WERI-Rb-1 (cell line): ENCODE measurements at places on chromosomes 1 and 21.

DNA sequence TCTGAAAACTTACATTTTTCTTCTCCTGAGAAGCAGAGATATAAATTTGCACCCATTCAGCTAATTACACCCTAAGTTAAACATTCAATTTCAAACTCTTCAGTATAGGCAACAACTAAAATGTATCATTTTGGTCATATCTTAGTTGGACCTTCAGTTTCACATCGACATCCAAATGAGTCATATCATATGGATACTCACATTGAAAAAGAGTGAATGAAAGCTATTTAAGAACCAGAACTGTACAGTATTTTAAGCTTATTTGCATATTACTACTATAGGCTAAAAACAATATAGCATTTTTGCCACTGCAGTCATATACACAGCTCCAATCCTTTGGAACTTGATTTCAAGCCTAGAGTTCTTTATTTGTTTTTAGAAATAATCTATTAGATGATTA lies 33.6 kb downstream of the USP25 start:
- no peak for DNase-seq

DNA sequence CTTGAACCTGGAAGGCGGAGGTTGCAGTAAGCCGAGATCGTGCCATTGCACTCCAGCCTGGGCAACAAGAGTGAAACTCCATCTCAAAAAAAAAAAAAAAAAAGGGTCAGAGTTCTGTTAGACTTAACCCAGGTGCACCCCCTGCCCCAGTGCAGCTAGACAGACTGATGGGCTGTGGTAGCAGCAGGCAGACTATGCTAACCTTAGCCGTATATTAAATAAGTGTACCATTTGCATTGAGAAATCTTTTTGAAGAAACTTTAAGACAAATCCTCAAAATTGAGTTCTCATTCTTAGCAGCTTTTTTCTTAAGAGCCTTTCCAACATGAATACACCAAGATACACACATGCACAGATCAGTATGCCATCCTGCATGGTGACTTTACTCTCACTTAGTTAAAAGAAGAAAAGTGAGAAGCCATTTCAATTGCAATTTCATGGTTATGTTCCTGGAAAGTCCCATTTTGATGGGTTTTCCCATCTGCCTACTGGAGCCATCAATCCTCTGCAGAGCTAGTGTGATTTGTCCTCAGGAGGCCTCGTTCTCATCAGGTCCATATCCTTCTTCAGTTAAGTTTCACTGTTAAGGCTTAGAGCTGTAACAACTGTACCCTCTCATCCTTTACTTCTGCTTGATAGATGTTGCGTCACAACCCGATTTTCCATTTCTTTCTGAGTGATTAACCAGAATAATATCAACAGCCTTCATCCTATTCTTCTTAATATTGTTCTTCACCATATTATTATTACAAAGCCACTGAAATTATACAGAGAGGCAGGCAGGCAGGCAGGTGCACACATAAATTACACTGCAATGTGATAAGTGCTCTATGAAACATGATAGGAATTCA lies 7.3 kb downstream of the FCRLB start:
- no peak for DNase-seq

DNA sequence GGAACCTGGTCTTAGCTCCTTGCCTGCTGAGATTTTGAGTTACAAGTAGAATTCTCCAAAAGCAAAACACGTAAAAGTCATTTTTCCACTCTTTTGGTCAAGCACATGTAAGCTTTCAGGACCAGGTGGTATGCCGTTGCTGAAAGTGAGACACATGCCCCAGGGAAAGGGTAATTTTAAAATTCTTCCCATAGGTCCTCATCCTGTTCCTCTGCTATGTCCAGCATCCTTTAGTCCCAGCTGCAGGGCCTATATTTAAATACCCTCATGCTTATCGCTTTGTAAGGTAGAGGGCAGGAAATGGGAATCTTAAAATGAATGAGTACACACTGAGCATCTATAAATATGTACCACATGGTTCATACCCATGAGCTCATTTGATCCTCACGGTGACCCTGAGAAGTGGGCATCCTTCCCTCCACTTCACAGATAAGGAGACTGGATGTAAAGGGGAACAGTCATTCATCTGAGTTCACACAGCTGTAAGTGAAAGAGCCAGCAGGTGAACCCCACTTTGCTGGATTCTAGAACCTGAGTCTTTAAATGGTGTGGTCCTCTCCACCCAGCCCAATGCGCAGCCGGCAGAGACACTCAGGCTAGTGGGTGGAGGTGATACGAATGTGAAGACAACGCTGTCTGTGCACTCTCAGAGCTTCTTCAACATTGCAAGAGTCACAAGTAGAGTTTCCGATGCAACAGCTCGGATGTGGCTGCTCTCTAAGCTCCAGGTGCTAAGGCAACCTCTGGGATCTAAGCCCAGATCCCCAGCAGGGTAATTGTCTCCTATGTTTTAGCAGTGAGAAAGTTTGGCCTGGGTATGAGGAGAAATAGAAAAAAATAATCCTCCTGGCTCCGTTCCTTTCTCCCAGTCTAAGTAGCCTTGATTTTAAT lies 163.5 kb downstream of the PLXNA2 start:
- no peak for DNase-seq

DNA sequence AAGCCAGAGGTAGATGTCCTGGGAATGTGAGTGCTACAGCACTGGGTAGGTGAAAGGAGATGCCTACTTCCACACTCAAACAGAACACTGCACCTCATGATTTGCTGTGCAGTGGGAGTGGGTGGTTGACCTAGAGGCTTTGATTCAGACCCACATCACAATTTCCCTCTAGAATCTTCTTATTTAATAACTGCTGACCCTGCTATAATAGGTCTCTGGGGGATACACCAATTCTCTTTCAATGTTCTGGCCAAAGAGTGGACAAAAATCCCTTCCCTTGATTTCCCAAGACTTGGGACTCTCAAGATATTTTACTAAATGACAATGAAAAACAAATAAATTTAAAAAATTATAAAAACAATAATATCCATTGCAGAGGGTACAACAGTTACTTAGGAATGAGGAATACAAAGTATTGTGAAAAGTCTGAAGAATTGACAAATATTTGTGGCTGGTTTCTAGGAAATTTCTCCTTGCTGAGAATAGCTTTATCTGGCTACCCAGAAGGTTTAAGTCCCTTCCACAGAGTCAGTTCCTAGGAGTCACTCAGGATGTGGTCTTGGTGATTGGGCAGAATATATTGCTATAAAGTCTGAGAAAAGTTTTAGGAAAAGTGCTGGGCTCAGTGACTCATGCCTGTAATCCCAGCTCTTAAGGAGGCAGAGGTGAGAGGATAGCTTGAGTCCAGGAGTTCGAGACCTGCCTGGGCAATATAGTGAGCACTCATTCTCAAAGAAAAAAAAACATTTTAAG lies 2.4 kb upstream of the FCGR2A start:
- no peak for DNase-seq

GRCh38 chr1:47534436-47534835 lies 96.6 kb downstream of the FOXD2 start:
- no peak for DNase-seq

DNA sequence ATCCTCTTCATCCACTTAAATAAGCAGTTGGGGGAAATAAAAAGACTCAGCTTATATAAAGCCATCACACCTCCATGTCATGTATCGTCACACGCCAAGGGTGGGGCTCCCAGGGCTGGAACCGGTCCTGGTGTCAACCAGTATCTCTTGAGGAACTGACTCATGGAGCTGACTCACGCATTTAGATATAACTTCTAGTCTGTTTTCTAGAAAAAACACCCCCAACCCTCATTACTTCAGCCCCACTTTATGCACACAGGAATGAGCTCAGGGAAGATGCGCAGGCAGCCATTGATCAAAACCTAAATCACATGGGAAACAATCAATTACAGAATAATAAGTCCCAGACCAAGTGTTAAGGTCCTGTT lies 6.9 kb upstream of the IL22RA1 start:
- DNase-seq = no peak

GRCh38 chr1:81549588-81550127 lies 251.1 kb upstream of the ADGRL2 start:
- peak; percentile 22 for DNase-seq

DNA sequence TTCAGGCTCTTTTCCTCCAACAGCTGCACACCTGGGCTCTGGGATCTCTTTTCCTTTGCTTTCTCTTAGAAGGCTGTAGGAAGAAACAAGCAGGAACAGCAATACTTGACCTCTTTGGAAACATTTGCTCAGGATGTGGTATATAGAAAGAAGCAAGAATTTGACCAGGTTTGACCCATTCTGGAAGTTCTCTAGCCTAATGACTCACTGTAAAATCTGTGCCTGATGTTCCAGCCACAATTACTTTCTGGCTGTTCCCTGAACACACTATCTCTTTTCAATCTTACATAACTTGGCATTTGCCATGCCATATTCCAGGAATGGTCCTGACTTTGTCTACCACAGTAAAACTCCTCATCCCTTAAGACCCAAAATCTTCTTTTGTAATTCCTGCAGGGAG lies 419.9 kb upstream of the DAB1 start:
- DNase-seq = no peak

DNA sequence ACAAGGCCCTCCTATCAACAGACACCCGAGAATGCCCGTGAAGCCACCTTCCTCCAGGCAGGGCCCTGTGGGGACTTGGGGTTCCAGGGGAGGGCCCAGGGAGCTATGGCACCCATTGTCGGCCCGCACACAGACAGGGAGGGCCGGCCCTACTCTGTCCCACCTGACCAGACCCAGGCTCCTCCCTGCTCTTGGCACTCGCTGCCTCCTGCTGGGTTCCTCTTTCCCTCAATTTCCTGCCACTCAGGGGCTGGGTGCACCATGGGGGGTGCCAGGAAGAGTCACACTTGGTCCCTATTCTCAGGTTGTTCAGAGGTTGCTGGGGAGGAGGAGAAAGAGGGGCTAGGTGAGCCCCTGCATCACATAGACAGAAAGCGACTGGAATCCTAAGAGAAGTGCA lies 8.0 kb upstream of the OXCT2 start:
- DNase-seq = no peak

- no peak for DNase-seq
These were observed 109.5 kb upstream of the KIF26B start for GRCh38 chr1:245045087-245045881.

- no peak for DNase-seq
These were observed 2.9 kb downstream of the ZNF672 start for GRCh38 chr1:248840946-248841345.

- DNase-seq = no peak
These were observed 9.1 kb downstream of the COL8A2 start for GRCh38 chr1:36115931-36116330.

GRCh38 chr21:32768530-32768929 lies 3.0 kb downstream of the PAXBP1 start:
- DNase-seq = peak; percentile 64
